ENCODE measurements at places on chromosomes 5 and 9. TPM values are rescaled to one million over a fixed set of nuclear protein-coding genes. Genes with fewer than 3 reads are reported as not detected.
A peak's percentile ranks its signal among the peaks of the same experiment; 100 is the strongest.

- no peak for DNase-seq
Observed at GRCh38 chr9:106417685-106418084, 445.3 kb upstream of the ZNF462 start.

DNA sequence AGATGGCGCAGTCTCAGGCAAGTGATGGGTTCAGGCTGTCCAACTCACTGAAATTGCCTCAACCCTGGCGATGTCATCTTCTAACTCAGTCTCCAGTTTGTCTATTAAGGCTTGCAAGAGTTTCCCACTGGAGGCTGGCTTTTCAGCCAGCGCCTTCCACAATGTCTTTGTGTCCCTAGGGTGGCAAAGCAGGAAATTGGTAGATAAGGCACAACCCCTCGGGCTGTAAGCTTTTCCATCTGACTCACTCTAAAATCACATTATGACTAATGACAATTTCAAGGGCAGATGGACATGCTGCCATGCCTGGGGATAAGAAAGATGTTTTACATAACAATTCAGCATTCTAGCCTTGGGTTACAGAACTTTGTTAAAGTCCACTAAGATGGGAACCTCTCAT lies 61.9 kb downstream of the MROH2B start:
- no peak for DNase-seq

DNA sequence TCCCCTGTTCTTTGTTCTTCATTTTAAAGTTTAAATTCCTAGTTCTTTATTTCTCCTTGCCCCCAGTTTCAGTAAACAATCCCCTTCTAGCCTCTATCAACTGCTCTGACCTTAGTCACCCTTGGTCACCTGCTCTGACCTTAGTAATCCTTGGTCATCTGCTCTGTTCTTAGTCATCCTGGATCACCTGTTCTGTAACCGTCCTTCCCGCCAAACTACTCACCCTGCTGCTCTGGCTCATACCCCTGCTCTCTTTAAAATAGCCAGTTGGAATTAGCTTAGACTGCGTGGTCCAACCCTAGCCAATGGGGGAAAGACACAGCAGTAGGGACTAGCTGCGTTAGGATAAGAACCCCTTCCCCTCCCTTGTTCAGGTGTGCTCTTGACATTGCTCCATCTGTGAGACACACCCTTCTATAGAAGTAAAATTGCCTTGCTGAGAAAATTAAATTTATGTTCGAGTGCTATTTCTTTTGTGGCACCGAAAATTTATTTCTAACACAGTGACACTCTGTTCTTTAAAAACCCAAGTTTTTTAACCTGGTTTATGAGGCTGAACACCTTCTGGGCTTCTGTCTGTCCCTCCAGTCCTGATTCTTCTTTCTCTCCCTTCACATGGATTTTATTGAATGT lies 3.8 kb downstream of the PRRC1 start:
- no peak for DNase-seq

- no peak for DNase-seq
Observed at GRCh38 chr5:131997026-131997726, 14.3 kb downstream of the ACSL6 start.

DNA sequence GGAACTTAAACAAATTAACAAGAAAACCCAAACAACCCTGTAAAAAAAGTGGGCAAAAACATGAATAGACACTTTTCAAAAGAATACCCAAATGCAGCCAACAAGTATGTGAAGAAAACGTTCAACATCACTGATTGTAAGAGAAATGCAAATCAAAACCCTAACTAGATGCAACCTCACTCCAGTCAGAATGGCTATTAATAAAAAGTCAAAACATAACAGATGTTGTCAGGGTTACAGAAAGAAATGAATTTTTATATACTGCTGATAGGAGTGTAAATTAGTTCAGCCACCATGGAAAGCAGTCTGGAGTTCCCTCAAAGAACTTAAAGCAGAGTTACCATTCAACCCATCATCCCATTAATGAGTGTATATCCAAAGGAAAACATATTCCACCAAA lies 479.0 kb downstream of the MTRR start:
- no peak for DNase-seq

DNA sequence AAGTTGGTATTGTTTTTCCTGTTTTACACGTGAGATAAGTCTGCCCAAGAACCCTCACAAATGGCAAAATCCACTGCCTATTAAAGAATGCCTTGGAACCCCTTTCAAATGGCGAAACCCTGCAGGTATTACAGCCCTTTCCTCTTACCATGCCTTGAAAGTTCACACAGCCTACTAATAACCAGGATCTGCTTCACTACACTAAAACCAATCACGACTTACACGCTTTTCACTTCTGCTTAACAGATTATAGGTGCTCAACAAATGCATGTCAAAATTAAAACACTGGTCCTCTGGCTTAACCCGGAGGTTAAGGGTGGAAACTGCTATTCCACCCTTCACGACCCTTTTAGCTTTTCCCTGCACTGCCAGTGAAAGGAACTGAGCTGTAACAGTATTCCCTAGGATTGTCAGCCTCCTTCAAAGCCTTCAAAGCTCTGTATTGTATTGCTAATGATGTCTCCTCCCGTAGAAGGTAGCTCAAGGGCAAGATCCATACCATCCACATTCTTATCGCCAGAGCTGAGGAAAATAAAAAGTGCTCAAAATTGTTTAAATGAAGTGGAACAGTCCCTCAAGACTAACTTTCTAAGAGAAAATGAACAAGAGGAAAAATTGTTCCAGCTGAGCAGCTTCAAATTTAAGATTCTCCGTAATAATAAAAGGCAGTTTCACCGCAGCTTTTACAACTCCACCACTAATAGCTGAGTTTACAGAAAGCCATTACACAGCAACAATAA lies 997 bp downstream of the AUH start:
- DNase-seq: no peak

DNA sequence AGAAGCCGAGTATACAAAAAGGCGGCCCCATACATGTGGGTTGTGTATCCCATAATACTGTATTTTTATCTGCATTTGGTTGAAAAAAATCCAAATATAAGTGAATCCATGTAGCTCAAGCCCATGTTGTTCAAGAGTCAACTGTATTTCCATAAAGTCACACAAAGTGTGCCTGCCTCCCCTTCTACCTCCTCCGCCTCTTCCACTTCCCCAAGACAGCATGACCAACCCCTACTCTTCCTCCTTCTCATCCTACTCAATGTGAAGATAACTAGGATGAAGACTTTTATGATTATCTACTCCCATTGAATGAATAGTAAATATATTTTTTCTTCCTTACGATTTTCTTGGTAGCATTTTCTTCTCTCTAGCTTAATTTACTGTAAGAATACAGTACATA lies 92.7 kb downstream of the RFX3 start:
- no peak for DNase-seq

GRCh38 chr9:36053971-36054370 lies 17.3 kb downstream of the RECK start:
- no peak for DNase-seq

- no peak for DNase-seq
Observed at GRCh38 chr9:98380065-98380681, 124.7 kb upstream of the TBC1D2 start.

GRCh38 chr5:133683646-133684596 lies 71.6 kb upstream of the FSTL4 start:
- no peak for DNase-seq

DNA sequence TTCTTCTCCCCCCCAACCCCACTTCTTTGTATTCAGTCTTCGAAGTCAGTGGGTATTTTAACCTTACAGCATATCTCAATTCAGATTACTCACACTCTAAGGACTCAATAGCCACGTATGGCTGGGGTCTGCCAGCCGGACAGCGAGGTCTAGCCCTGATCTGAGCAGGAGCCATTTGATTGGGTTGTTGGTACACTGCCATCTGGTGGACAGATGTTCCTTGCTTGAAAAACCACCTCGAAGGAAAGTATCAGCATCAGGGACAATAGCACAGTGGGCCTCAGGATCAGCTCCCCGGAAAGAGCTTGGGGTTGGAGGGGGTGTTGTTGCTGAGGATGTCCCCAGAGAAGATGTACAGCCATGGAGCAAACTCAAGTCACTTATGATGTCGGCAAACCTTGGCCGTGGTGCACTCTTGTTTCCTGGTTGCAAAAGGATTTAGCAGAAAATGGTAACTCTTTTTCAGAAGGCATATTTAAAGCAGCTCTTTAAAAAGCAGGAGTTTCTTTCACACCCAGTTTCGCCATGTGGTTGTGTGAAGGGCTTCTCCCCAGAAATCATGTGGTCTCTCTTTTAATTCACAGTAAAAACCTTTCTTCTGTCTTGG lies 31.7 kb upstream of the KCNMB1 start:
- DNase-seq: peak; percentile 36

DNA sequence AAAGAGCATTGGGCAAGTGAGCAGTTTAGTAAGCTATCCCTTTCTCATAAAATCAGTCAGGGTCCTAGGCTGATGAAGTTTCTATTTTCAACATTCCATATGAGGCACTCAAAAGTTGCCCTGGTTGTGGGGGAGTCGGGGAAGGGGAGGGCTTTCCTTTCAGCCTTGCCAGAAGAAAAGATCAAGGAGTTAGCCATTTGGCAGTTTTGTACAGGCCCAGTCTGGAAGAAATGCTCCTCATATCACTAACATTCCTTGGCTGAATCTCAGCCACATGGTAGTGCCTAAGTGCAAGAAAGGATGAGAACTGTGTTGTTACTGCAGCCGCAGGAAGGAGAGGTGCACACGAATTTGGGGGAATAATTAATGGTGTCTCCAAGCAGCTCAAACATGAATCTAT lies 60.8 kb downstream of the ZNF474 start:
- DNase-seq: no peak

DNA sequence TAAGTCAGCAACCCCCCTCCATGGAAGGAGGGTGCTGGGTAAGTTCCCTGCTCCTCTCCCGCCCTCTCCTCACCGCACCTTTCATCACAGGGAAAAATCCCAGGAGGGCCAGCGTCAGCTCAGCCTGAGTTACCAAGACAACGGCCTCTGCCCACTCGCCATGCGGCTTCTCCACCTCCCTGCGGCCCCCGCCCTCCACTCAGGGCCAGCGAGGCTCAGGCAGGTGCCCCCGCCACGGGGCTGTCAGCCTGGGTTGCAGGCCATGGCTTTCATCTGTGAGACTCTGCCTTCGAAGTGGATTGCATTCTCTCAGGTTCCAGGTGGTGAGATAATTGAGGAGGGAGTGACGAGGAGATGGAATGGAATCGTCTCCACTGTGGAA lies 27.2 kb upstream of the LAMC3 start:
- no peak for DNase-seq

DNA sequence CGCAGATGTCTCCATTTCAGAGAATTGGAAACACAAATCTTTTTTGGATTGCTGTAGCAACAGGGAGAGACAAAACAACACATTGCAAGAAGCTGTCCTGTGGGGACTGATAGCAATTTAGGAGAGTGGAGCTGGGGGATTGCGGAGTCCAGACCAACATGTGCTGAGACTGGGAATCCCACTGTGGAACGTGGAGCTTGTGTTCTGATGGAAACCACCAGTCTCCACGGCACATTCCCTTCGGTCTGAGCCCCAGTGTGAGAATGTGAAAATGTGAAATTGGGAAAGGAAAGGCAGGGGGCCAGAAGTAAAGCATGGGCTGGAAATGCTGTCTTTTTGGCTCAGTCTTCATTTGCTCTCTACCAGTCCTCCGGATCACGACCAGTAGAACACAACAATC lies 348.8 kb upstream of the TNC start:
- no peak for DNase-seq

GRCh38 chr9:27369591-27369990 lies 72.6 kb upstream of the EQTN start:
- no peak for DNase-seq

GRCh38 chr5:107486489-107486888 lies 184.2 kb downstream of the EFNA5 start:
- no peak for DNase-seq

DNA sequence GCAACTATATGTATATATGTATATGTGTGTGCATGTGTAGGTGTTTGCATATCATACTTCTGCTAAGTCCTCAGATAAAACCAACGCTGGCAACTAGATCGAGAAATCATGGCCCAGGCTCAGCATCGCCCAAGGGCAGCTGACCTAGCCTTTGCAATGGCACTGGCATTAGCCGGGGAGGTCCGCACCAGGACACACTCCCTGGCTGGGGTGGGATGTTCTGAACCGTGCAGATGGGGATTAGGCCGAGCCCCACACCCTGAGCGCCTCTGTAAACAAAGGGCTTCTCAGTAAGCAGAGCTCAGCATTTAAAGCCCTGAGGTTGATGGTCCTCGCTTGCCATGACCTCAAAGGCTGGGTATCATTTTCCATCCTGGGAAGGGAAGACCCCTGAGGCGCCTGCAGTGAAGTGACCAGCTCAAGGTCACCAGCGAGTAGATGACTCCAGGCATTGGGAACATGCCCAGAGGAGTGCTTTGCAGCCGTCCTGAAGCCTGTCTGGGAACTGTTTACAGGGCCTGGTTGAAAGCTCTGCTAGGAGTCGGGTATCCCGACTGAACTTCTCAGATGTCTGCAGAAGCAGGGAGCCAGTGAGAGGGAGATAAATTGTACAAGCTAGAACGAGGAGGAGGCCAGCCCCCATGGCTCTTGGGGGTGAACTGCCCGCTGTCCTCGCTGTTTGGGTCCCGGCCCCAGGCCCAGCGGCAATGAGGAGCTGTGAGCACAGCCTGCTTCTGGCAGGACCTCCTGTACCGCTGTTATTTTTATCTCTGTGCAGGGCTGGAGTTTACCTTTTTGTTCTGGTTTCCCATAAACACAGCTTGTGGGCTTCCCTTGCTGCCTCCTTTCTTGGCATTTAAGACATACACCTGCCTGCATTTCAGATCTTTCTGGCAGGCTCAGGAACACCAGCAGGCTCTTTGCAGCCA lies 18.4 kb downstream of the GADD45G start:
- no peak for DNase-seq

- no peak for DNase-seq
Observed at GRCh38 chr5:16654647-16655334, 38.0 kb upstream of the RETREG1 start.

GRCh38 chr9:31210978-31211570 lies 1173.4 kb upstream of the ACO1 start:
- no peak for DNase-seq

- DNase-seq: no peak
Observed at GRCh38 chr9:15146268-15146700, 160.7 kb downstream of the TTC39B start.

GRCh38 chr9:3001311-3001710 lies 157.4 kb upstream of the PUM3 start:
- no peak for DNase-seq

GRCh38 chr5:55584398-55585205 lies 49.8 kb upstream of the PLPP1 start:
- DNase-seq: no peak

DNA sequence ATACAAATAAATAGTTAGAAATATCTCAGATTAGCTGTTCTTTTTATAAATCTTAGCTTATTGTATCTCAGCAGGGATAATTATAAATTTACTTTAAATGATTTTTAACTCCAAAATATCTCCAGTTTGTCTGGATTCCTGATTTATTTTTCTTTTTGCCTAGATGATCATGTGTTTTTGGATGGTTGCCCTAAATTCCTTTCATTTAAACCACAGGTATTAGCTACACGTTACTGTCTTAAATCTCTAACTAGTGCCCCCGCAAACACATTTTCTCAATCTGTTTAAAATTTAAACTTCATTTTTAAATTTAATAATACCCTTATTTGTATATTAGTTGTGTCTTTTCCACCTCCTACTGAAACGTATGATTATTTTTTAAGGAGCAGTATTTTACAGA lies 5.6 kb downstream of the FER start:
- no peak for DNase-seq

- no peak for DNase-seq
Observed at GRCh38 chr5:13910201-13910600, 34.3 kb downstream of the DNAH5 start.

Gene WDR38
- polyA plus RNA-seq: not detected

Gene DCTN4
- polyA plus RNA-seq: 61.1 TPM

Gene SPATA31A3
- not detected for polyA plus RNA-seq

Gene IRGM
- polyA plus RNA-seq: not detected

Gene FUBP3
- polyA plus RNA-seq: 31.2 TPM

Gene CDKN2A
- polyA plus RNA-seq: 29.7 TPM

Gene FAXDC2
- polyA plus RNA-seq: 22.7 TPM
